ENCODE measurements at places on chromosomes 2 and 18.

DNA sequence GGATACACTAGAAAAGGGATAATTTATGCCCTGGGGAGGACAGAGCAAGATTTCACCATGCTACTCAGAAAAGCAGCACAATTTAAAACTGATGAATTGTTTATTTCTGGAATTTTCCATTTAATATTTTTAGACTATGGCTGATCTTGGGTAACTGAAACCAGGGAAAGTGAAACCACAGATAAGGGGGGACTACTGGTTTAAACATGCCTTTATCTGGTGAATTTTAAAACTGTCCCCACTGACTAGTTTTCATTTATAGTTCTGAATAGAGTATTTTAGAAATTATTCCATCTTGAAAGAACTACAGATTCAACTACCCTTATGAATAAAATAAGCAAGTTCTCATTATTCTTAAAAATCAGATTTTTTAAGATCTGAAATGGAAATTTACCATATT is 15.0 kb downstream of the NFU1 start:
- no peak for DNase-seq

GRCh38 chr2:99278793-99279291 is 22.2 kb downstream of the LYG1 start:
- no peak for DNase-seq

- no peak for DNase-seq
Observed at GRCh38 chr2:39020383-39020782, 100.5 kb downstream of the SOS1 start.

DNA sequence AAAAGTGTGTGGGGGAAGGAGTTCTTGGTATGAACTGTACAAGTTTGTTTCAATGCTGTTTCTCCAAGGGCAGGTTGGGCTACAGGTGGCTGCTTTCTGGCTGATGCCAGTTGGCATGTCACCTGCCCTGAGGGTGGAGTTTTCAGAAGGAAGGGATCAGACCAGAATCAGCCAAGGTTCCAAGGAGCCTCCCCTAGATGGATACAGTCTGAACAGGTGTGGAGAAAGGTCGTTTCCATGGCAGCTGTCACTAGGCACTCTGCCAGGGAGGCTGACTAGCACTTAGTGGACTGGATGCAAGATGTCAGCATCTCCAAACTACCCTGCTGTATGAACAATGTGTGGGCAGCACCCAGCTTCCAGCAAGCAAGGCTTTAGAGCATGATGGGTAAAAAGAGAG is 444.4 kb upstream of the HNRNPA3 start:
- no peak for DNase-seq

DNA sequence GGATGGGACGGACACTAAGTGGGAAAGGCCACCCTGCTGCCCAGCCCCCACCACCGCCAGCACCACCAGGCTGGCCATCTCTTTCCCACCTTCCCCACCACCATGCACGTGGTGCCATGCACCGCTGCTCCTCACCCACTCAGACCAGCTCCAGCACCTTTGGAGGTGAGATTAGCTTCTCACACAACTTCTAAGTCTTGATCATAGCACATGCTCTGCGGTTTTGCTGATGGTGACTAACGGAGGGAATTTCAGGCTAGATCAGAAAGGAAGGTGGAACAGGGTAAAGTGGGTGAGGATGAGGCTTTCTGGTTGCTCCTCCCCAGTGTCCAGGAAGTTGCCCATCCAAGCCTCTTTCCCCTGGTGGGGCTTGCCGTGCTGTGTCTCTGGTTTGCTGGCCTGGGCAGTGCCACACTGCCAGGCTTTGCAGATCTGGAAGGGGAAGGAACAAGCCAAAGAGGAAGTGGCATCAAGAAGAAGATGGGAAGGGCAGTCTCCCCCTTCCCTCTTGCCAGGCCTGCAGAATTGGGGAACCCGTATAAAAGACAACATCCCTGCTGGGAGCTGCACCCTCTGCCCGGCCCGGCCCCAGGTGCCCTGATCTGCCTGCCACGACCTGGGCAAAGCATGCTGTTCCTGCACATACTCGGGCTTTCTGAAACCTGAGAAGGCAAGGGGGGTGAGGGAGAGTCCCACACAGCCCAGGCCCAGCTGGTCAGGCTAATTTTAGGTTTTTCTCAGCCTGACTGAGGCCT is 44.3 kb upstream of the CAB39 start:
- DNase-seq = no peak

DNA sequence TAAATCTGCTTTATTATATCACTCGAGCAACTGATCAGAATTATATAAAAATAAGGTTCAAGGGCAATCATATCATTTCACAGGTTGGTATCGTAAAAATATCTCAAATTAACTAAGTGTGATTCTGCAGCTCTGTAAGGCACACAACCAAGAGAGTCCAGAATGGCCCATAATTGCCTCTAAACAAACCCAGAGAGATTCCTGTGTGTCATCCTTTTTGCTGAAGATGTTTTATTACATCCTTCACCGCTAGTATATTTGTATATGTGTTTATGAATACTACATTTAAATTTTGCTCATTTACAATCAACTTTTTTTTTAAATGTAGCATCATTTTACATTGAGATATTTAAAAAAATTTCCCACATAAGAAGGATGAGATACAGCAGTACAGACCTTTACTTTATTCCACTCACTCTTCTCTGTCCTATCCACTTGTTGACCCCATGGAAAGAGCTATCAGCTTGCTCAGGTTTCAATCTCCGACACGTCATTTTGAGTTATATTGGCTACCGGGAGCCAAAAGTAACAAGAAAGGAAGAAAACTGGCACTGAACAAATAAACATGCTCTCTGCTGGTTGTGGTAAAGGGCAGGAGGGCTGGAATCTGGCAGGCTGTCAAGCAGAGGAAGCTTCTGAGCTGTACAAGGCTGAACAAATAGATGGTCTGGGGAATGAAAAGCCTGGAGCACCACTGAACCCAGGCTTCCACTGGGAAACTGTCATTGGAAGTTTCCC is 23.1 kb downstream of the PLA2R1 start:
- no peak for DNase-seq

DNA sequence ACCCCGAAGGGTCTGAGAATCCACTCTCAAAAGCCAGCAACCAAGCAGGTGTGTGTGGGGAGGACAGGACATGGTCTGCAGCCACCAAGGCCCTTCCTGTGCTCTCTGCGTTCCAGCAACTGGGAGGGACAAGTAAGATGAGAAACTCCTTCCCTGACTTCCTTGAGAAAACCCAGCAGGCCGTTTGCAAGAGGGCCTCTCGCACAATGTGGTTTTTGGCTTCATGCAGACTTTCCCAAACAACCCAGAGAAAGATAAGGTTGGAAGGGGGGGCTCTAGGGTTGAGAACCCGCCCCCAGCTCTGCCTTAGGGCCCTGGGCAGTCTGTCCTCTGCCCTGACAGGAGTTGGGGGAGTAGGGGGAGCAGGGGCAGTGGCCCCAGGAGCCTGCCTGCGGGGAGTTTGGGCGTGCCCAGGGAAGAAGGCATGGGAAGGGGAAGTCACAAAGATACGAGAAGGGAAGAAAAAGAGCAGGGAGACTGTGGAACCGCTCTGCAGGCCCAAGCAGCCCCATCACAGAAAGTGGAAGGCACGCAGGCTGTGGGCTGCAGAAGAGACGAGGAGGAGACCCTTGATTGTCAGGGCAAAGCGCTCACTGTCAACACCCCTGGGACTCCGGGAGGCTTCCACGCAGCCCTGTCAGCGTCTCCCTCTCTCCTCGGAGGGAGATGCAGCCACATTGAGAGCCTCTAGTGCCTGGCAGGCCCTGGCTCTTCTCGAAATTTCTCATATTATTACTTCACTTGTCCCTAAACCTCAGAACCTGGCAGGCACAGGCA is 99.8 kb downstream of the SMAD7 start:
- no peak for DNase-seq

- no peak for DNase-seq
Observed at GRCh38 chr18:58653814-58654509, 17.3 kb upstream of the MALT1 start.

- DNase-seq = no peak
Observed at GRCh38 chr2:193774166-193774565, 1579.4 kb upstream of the TMEFF2 start.

Data from foreskin melanocyte (primary cell).